ENCODE measurements at places on chromosomes 3 and 15. TPM values are rescaled to one million over a fixed set of nuclear protein-coding genes. Genes with fewer than 3 reads are reported as not detected.

The TAGLN3 gene
- 3.2 TPM for total RNA-seq

The SSR3 gene
- 142 TPM for total RNA-seq

The TFDP2 gene
- 102 TPM for total RNA-seq

The ZIC1 gene
- not detected for total RNA-seq

The MUC4 gene
- 8.6 TPM for total RNA-seq

The MST1R gene
- 5.5 TPM for total RNA-seq

The PPP2R3A gene
- total RNA-seq = 9.0 TPM

The DCLK3 gene
- 0.80 TPM for total RNA-seq

The SPRED1 gene
- total RNA-seq = 9.5 TPM

The SETMAR gene
- 39.8 TPM for total RNA-seq

The MED12L gene
- total RNA-seq = 3.6 TPM

The GHRL gene
- 3.0 TPM for total RNA-seq

The CCDC54 gene
- total RNA-seq = not detected

The CPNE4 gene
- 68.2 TPM for total RNA-seq

The ENTPD3 gene
- total RNA-seq = 2.4 TPM

Measured in prostate gland (tissue), 2 donors.